ENCODE measurements at places on chromosomes 11 and 22. TPM values are rescaled to one million over a fixed set of nuclear protein-coding genes. Genes with fewer than 3 reads are reported as not detected.

The CLMP gene
- 21.6 TPM for total RNA-seq

The CTSD gene
- 245 TPM for total RNA-seq

The KIRREL3 gene
- total RNA-seq = 5.3 TPM

The ANKK1 gene
- total RNA-seq = not detected

GRCh38 chr11:60566776-60567175 is 51.6 kb downstream of the MS4A13 start:
- DNase-seq = no peak

DNA sequence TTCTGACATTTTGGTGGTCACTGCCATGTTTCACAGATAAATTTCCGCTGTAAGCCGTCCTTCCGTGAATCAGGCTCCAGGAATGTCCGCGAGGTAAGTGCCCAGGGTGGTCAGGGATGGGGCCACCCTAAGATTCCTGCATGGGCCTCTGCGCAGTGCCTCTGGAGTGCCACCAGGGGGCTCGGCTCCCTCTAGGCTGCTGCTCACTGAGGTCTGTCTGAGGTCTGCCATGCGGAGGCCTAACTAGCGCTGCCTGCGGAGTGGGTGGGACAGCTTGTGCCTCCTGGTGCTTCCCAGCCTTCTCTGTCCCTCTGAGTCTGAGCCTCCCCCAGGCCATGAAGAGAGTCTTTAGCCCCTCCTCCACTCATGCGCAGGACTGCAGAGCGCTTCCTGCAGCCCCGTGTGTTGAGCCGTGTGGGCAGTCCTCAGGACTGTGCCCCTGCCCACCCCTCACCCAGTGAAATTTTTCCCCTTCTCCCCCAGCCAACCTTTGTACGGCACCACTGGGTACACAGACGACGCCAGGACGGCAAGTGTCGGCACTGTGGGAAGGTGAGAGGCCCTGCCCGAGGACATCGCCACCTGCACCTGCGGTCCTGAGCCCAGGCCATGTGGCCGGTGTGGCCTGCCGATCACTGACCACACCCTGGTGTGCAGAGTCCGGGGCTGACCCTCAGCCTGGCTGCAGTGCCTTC is 11.9 kb upstream of the MDK start:
- DNase-seq = peak; percentile 70

GRCh38 chr11:84056653-84057376 is 770.6 kb upstream of the CCDC90B start:
- DNase-seq = no peak

GRCh38 chr11:92411431-92411830 is 186.8 kb downstream of the FAT3 start:
- no peak for DNase-seq

DNA sequence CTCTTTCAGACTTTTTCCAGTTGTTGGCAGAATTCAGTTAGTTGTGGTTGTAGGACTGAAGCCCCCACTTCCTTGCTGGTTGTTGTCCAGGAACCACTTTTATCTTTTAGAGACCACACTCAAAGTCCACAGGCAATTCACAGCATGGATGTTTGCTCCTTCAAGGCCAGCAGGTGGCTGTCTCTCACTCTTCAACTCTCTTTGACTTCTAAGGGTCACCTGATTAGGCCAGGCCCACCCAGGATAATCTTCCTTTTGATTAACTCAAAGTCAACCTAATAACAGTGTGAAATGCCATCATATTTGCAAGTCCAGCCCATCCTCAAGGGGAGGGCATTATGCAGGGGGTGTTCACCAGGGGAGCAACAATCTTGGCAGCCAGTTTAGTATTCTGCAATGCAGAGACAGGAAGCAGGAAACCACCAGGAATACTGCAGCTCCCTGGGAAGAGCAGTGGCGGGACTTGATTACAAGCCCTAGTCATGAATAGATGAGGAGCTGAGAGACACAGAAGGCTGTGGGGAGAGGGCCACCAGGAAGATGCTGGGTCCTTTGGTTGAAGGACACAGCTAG is 52.4 kb downstream of the LRRC74B start:
- DNase-seq = no peak

GRCh38 chr11:132904091-132904490 is 628.2 kb downstream of the OPCML start:
- DNase-seq = no peak

GRCh38 chr11:44539971-44540370 is 25.5 kb upstream of the CD82 start:
- no peak for DNase-seq

DNA sequence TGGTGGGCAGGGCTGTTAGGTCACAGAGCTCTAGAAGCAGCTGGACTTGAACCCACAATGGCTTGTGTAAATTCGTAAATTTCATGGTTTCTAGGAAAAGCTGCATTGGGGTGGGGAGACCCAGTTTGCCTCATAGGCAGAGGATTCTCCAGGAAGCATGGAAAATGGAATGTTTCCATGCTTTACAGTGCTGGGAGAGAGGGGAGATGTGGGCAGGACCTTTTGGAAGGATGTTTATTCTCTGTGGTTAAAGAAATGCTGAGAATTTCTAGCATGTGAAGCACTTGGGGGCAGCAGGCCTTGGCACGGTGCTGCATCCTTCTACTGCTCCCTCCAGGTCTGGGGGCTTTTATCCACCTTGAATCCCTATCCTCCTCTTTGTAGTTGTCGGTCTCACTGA is 46.3 kb downstream of the TRAF6 start:
- DNase-seq = peak; percentile 88

DNA sequence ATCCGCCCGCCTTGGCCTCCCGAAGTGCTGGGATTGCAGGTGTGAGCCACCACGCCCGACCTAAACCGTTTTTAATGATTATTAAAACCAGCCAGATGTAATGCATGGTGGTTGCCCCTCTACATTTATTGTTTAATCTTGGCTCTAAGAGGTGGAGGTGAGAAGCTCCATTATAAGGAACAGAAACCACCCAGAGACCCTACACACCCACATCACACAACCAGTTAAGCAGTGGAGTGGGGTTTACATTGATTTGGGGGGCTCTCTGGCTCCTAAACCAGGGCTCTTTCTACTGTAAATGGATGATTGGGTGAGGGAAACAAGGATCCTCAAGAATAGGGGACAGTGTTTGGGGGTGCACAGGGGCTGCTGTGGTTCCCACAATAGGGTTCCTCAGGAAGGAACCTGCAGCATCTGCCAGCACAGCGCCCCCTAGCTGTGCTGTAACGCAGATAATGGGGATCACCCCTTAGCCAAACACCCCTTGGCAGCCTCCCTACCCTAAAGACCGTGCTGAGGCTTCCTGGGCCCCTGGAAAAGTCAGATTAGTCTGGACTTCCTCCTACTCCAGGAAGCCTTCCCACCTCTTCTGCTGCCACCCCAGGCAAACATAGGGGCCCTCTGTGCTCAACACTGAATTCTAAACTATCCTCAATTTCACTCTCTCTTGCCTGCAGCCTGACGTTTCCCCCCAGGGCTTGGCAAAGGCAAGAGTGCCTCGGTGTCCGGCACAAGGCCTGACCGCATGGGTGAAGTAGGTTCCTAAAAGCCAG is 2.4 kb downstream of the MPST start:
- DNase-seq = peak; percentile 17

- peak; percentile 93 for DNase-seq
These were observed at the start of gene EXT2 for GRCh38 chr11:44095506-44096359. Gene EXT2, plus strand, starts transcription at chr11:44095678. Its CDS starts 12,035 bp downstream, at chr11:44107713.

Measured in SJSA1 (cell line).